OCI-LY7 (cell line): ENCODE measurements at places on chromosomes 4 and X. TPM values are rescaled to one million over a fixed set of nuclear protein-coding genes. Genes with fewer than 3 reads are reported as not detected.

The GPR34 gene
- not detected in 2 replicates for total RNA-seq

The REELD1 gene
- not detected in 2 replicates for total RNA-seq

The CYLC1 gene
- not detected in 2 replicates for total RNA-seq

The SPANXA1 gene
- total RNA-seq = not detected in 2 replicates

The PRDX4 gene
- total RNA-seq = 46.0 and 47.3 TPM in 2 replicates

The MID1IP1 gene
- 80.4 and 83.4 TPM in 2 replicates for total RNA-seq

The HTRA3 gene
- not detected in 2 replicates for total RNA-seq

DNA sequence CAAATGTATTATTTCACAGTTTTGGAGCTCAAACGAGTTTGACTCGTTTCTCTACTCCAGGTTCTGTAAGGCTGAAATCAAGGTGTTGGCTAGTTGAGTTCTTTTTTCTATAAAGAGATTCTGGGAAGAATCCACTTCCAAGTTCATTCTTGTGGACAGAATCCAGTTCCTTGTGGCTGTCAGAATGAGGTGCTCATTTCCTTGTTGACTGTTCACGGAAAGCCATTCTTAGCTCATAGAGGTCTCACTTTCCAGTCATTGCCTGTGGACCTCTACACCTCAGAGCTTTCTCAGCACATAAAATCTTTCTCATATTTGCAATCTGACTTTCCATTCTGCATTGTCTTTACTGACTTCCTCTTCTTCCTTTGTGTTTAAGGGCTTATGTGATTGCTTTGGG is 62.9 kb downstream of the SYTL5 start:
- DNase-seq = no peak

- no peak for DNase-seq
Observed at GRCh38 chr4:106503116-106504050, 134.8 kb upstream of the GIMD1 start.

DNA sequence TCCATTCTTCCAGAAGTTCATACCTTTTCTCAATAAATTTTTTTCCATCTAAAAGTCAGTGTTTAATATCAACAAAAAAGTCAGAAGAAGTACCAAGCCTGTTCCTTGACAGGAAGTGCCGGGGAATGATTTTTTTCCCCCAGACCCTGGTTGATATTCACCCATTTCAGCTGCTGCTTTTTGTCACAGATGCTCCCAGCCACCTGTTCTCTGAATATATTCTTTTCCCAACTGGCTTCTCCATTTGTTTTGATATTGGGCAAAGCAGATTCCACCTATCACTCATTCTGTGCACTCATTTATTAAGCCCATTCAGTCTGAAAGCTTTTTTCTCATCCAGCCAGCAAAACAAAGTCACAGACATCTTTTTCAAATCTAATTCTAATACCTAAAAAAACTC is 139.9 kb downstream of the FRMPD4 start:
- no peak for DNase-seq

DNA sequence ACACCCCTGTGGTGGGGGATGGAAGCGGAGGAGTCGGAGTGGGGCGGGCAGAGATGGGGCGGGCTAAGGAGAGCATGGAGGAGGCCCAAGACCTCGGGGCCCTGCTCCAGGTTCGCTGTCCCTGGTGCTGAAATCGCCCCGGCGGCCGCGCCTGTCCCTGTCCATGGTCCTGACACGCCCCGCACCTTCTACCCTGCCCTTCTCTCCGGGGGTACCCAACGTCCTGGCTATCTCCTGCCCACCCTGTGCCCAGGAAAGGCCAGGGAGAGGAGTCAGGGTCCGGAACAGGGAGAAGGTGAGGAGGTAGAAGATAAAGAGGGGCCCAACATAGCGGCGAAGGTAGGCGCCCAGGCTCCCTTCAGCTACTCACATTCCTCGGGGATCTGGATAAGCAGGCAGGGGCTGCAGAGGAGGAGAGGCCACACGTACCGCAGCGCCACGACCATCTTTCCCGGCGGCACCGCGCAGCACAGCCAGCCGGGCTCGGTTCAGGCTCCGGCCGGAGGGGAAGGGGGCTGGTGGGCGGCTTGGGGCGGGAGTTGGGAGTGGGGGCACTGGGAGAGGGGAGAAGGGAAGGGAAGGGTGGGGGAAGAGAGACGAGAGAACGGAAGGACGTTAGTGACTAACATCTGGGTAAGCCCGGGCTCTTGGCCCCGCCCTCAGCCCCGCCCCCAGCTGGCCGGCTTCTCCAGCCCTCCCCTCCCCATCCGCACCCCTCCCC is 10.4 kb downstream of the L1CAM start:
- peak; percentile 44 for DNase-seq

DNA sequence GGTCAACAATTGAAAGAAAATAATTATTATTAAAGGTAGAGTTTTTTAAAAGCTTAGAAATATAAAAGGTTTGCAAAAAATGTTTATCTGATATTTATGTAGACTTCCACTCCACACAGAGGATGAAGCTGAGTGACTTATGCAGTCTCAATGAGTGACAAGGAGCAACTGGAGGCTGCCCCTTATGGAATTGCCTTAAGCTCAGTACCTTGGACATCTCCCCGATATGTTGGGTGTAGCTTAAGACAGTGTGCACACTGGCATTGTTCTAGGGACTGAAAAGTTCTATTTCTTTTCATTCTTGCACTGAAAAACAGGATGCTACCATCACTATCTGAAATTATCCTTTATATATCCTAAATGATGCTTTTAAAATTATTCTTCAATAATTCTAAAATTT is 292.1 kb downstream of the PRDM5 start:
- DNase-seq = no peak

DNA sequence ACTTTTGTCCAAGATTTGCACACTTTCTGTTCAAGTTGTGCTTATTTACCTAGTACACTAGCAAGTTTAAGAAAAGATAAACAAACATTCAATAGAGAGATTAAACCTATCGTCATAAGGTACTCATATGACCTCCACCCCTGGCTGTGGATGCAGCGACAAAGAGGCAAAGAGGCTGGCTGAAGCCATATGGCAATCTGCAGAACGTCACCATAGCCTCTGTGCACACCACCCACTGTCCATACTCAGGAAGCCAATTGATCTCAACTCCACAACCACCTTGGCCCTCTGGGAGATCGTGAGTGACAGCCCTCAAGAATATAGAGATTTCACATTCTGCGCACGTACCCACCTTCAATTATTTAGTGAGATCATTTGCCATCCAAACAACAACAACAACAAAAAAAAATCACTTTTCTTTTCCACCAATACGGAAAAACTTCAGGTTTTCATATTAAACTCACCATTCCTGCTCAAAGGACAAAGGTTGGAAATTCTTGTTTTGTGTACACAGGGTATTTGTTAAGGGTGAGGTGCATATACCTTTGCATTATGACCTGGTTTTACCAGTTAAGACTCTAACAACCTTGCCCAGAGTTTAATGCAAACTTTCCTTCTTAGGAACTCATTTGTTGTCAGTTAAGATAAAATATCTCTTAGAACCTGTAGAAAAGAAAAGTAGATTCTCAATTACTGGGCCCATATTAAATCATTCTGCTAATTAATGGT is 243.0 kb upstream of the FSTL5 start:
- DNase-seq = no peak

DNA sequence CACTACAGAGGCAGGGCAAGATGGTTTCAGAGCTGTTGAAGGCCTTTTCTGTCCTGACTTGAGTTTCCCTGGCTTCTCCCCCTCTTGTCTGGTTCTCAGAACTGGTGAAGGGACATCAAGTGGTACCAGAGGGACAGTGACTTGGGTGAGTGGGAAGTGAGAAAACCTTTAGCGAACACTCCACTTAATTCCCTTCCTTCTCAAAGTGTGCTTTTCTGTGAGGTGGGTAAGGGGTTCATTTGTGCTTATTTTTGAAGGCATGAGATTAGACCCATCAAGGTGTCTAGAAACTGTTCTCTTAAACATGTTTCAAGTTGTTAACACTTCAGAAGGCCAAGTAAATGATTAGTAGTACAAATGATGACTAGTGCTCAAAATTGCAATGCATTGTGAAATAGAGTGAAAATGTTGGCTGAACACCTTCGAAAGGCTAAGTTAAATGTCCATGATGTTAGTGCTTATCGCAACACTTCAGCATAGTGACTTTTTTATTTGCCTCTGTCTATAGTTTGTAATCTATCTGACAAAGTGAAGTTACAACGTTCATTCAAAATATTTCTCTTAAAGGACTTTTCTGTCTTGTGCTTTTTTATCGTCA is 2.8 kb downstream of the AREG start:
- DNase-seq = no peak

DNA sequence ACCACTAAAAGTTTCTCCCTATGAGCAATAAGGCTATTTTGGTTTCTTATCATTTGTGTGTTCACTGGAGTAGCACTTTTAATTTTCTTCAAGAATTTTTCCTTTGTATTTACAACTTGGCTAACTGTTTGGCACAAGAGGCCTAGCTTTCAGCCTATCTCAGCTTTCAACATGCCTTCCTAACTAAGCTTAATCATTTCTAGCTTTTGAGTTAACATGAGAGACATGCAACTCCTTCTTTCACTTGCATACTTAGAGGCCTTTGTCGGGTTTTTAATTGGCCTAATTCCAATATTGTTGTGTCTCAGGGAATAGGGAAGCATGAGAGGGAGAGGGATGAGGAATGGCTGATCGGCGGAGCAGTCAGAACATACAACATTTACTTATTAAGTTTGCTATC is 349.8 kb downstream of the OPHN1 start:
- no peak for DNase-seq

DNA sequence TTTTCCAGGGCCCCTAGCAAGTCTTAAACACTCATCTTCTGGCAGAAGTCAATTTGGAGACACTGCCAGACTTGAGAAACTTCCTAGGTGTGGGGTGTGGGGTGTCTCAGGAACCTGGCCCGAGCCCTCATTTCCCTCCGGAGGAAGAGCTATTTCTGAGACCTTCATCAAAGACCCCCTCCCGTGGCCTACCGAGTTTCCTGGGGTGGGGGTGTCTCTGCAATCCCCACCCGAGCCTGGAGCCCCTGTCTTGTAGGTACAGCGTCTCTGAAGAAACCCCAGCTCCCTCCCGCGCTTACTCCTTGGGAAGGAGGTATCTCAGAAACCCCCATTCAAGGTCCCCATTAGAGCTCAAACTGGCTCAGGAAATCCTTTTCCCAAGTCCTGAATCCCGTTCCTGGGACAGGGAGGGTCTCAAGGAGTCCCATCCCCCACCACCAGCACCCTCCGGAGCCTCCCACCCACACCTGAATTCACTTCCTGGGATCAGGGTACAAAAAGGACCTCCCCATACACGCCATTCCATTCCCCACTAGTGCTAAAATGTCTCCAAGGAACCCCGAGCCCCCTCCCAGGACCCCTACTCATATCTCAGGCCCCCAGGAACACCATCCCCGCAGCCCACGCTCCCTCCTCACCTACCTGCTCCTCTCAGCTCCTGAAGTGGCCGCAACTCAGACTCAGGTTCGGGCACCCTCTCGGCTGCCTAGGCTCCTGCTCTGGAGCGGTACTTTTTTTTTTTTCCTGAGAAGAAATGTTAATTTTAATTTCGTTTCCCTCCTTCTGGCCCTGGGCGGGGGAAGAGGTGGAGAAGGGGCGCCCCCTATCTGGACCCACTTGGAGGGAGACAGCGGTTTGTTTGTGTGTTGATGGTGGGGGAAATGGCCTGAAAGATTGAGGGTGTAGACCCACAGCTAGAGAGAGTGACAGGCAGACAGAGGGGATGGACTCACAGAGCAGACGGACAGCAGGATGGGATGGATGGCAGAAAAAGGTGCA is 1.1 kb downstream of the SLC38A5 start:
- DNase-seq = peak; percentile 66

DNA sequence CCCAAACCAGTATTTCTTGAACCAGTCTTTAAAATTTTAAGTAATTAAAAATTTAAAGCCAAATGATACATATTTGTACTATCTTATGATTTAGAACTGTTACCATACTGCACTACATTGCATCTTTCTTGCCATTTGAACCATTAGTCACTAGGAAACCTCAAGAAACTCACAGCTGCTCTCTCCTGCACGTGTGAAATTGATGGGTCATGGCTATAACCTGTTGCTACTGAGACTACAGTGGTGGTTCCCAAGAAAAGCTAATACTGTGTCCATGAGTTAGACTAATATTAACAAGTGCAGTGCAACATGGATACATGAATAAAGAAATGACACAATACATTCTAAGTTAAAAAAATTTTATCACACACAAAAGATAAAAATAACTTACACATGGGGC is 88.4 kb downstream of the PDE5A start:
- DNase-seq = no peak

- DNase-seq = no peak
Observed at GRCh38 chr4:42482516-42483327, 85.4 kb downstream of the SHISA3 start.

DNA sequence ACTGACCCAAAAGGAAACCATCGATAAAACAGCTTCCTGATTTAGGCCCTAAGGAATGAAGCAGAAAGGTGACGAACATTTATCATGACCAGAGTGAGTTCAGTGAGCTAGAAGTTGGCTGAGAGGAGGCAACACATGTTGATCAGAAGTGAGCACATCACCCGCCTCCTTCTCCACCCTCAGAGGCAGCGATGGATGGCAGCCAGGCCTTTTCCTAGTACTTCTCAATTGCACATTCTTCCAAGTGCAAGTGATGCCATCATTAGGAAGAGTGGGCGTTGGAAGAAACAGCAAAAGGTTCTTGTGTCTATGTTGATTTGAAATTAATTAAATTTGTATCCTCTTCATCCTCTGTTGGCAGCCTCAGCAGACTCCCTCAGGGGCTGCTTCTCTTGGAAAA is 51.7 kb downstream of the TMEM154 start:
- no peak for DNase-seq

DNA sequence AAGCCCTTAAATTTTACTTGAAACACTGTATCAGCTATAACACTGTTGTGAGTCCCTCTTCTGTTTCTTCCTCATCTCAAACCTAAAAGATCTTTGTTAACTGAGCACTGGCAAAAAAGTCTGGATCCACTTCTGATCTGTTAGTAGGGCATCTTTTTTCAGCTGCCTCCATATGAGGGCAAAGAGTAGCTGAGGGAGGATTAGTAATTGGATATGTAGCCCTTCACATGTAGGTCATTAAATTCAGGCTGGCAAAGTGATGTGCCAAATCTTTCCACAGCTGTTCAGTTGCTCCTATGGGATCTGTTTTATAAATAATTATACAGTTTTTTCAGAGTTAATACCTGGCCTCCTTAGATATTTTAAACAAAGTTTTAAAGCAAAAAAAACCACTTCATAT is 1.1 kb upstream of the TRMT10A start:
- DNase-seq = no peak

- DNase-seq = no peak
Observed at GRCh38 chrX:115459883-115460880, 100.8 kb upstream of the PLS3 start.

DNA sequence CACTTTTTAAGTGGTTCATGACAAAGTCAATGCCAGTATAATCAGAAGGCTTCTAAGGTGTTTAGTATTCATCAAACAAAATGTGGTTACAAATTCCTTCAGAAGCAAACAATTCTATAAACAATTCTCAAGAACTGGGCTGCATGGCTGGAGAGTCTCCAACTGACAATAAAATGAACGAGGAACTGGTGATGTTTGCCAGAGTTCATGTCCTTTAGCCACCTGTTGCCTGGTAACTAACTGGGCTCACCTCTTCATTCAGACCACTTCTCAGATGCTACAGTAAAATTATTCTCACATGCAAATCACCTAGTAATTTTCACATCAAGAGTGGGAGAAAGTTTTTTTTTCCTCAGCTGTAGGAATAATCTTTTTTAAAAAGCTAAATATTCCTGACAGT is 53.3 kb downstream of the CAMK2D start:
- no peak for DNase-seq
